ENCODE measurements at places on chromosomes 7 and 10.

DNA sequence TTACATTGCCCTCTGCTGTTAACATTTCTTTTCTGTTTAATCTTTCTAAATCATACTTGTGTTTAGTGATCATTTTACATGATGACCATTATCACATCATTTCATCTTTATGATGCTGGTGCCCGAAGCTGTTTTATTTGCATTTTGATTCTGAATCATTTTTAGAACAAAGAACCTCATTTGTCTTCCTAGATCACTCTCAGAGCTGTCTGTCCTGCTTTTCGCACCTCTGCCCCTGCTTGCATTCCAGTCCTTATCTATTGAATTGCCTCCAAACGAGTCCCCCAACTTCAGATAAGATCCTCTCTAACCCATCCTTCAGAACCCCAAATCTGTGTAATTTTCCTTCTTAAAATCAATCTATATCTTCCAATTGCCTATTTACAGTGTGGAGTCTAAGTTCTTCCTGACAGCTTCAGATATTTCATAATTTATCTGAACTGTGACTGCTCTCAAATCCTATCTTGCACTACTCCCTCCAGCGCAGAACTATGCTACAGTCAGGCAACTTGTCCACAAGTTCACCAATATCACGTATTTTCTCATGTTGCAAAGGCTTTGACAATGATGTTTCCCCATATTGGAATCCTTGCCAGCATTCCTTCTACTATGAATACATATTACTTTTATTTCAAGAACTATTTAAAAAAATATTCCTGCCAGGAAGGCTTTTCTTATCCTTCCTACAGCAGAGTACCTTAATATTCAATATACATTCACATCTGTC lies 346.5 kb upstream of the CACNA2D1 start:
- DNase-seq, result peak; percentile 45

GRCh38 chr7:39952374-39952773 lies 2.3 kb downstream of the CDK13 start:
- DNase-seq, result peak; percentile 81

GRCh38 chr7:104878577-104878976 lies 135.4 kb upstream of the KMT2E start:
- DNase-seq, result no peak

DNA sequence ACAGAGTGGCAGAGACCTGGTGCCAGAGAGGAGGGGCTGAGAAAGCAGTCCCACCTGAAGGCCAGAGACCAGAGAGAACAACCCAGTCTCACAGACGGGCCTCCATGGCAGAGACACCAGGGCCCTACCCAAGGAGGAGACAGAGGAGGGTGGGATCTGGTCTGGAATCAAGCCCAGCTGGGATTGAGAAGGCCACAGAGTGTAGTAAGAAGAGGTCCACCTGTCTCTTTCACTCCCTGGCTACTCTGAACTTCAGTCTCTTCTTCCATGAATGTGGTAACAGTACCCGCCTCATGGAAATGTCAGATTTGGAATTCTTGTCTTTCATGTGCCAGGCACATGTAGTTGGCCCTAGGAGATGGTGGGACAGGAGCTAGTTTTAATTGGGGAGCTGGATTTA lies 55.6 kb downstream of the CLIP2 start:
- DNase-seq, result no peak

GRCh38 chr10:43197834-43198681 lies 59.8 kb downstream of the CSGALNACT2 start:
- DNase-seq, result peak; percentile 65

DNA sequence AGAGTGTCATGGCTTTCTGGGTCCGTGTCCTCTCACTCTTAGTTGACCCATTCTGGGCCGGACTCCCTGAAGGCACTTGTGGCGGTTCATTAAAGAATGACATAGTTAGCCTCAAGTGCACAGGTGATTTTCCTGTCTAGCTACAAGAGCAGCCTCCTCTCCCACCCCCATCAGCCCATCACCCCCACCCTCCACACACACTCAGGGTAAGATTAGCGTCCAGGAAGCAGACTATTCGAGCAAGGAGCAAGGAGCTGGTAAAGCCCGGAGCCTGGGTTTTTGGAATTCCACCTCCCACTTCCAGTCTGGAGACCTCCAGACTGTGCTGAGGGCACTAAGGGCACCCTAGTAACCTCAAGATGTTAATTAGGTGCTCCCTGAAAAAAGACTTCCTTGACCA lies 39.5 kb downstream of the TACR2 start:
- no peak for DNase-seq

DNA sequence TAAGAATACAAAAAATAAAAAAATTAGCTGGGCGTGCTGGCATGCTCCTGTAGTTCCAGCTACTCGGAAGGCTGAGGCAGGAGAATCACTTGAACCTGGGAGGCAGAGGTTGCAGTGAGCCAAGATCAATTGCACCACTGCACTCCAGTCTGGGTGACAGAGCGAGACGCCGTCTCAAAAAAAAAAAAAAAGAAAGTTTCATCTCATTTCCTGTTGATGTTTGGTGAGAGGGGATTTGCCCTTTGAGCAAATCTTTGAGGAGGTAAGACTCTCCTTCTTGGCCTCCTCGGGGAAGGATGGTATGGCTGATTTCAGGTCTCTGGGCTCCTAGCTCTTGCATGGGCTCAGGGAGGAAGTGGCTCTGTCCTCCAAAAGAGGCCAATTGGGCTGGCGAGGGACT lies 3.6 kb upstream of the GRID2IP start:
- DNase-seq, result no peak

DNA sequence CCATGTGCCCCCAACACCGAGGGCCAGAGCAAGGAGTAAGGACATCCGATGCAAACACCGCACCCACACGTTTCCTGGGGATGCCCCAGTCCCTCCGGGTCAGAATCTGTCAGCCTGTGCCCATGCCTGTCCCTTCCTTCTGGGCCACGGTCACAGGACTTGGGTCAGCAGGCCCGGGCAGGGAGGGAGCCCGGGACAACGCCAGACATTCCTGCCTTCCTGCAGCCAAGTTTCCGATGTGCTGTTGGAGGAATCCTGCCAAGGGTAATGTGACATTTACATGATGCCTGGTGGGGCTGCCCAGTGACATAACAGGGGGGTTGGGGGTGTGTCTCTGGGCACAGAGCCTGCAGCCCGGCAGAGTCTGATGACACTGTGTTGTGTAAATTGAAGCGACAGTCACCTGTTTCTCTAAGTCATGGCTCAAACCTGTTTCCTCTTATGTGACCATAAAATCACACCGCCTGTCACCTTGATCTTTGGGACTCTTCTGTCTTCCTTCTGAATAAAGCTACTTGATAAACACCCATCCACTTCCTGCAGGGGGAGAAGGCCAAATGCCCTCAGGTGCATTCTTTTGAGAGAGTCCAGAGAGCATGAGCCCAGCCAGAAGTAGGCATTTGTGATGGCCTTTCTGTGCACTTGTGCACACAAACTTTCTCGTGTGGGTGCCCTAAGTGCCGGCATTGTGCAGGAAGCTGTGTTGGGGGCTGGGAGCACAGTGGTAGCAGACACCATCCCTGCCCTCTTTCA lies 175.3 kb upstream of the RHEB start:
- DNase-seq, result peak; percentile 20

DNA sequence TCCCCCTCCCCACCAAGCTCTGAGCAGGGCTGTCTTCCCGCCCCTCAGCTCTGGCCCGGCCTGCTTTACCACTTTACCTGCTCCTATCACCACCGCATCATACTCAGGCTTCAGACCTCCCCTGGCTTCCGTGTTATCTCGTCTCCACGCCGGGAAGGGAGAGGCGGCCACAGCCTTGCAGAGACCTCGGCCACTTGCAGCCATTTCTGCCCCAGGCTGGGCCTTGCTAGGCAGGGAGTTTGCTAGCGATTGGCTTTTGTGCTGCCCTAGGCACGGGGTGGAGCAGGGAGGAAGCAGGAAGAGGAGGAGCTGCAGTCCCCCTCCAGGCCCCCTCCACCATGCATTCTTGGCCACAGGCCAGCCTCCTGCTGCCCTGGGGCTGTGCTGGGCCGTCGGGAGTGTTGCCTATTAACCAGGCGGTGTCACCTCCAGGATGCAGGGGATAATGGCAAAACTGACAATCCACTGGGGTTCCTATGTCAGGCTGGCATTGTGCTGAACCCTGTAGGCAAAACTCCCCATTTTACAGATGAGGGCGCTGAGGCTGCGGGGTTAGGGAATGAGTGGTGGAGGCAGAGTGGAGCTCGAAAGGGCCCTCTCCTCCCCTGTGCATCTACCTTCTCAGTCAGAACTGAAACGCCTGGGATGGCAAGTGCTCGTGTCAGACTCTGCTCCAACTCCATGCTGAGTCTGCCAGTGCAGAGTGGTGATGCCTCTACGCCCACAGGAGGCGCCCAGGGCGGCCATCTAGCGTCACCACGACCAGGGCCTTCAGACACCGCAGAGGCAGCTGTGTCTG lies at the start of gene PYROXD2:
PYROXD2 (minus strand) TSS at position 251 of the 799 bp plus-strand sequence; CDS start at position 204, 47 bp downstream.
- peak; percentile 94 for DNase-seq

DNA sequence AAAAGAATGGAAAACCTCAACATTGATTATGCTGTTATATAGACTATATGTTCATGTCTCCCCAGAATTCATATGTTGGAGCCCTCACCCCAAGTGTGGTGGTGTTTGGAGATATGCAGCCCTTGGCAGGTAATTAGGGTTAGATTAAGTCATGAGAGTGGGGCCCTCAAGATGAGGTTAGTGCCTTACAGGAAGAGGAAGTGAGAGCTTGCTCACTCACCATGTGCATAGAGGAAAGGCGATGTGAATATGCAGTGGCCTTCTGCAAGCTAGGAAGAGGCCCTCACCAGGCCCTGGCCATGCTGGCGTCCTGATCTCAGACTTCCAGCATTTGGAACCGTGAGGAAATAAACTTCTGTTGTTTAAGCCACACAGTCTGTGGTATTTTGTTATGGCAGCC lies 14.8 kb downstream of the ZNF33A start:
- no peak for DNase-seq

GRCh38 chr7:37832194-37832593 lies 16.2 kb upstream of the NME8 start:
- peak; percentile 7 for DNase-seq
